ENCODE measurements at places on chromosomes 12 and 14. TPM values are rescaled to one million over a fixed set of nuclear protein-coding genes. Genes with fewer than 3 reads are reported as not detected.

NRXN3 gene
- 1.4 TPM for total RNA-seq

SLC8B1 gene
- 13.3 TPM for total RNA-seq

SLC6A15 gene
- not detected for total RNA-seq

DAO gene
- not detected for total RNA-seq

ARPC3 gene
- 94.4 TPM for total RNA-seq

PAH gene
- total RNA-seq, result not detected

CPNE6 gene
- total RNA-seq, result not detected

DIO2 gene
- total RNA-seq, result 1.6 TPM

ZNF84 gene
- total RNA-seq, result 15.1 TPM

OR6C4 gene
- total RNA-seq, result not detected

DNA sequence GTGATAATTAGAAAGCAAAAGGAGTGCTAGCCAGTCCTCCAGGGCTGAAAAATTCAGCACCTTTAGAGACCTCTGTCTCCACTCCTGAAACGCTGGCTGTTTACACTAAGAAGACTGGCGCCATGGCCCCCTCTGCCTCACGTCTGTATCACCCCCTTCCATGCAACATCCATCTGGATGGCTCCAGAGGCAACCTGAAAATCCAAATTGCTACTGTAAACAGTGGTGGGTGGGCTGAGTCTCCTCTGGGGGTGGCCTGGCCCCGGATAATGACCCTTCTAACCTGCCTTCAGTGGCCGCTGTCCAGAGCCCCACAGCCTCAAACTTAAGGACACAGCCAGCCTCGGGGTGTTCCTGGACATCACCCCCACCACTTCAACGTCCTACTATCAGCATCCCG, 1.4 kb downstream of the PRKD1 start:
- DNase-seq, result no peak

DNA sequence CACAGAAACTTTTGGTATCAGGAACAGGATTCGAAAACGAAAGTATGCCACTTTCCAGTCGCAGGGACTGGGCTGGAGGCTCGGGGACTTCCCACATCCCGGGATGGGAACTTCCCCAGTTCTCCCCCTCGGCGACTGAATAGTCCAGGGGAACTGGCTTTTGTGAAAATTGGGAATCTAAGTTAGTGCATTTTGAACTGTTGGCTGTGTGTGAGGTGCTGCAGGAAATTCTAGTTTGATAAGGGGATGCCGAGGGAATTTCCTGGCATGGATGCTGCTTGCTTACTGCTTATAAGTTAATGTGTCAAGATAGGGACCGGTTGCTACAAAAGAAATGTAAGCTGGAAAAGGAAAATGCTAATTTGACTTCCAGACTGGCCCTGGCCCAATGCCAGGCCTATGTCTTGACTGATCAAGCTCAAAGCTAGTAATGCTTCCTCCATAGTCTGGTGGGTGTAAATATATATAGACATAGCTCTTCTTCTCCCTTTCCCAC, 73.4 kb upstream of the EIF5 start:
- no peak for DNase-seq

DNA sequence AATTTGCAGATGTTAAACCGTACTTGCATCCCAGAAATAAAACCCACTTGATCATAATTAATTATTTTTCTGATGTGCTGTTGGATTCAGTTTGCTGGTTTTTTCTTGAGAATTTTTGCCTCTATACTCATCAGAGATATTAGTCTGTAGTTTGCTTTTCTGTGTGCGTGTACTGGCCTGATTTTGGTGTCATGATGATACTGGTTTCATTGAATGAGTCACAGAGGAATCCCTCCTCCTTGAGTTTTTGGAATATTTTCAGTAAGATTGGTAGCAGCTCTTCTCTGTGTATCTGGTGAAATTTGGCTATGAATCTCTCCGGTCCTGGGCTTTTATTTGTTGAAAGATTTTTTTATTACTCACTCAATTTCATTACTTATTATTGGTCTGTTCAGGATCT, 100.4 kb upstream of the PMCH start:
- DNase-seq, result no peak

- no peak for DNase-seq
These were observed 362.3 kb upstream of the NOVA1 start for GRCh38 chr14:26959972-26960660.

DNA sequence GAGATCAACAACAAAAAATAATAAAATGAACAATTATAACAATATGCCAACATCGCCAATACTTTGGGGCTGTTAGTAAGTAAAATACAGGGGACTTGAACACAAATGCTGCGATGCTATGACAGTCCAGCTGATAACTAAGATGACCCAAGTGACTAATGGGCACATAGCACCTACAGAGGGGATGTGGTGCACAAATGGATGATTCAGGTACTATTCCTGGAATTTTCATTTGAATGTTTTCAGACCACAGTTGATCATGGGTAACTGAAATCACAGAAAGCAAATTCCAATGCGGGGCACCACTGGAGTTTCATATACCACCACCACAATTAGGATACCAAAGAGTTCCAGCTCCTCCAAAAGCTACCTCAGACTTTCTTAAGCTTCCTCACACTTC, 82.9 kb downstream of the RCOR1 start:
- no peak for DNase-seq

GRCh38 chr14:103625356-103626095, 3.5 kb upstream of the KLC1 start:
- no peak for DNase-seq

DNA sequence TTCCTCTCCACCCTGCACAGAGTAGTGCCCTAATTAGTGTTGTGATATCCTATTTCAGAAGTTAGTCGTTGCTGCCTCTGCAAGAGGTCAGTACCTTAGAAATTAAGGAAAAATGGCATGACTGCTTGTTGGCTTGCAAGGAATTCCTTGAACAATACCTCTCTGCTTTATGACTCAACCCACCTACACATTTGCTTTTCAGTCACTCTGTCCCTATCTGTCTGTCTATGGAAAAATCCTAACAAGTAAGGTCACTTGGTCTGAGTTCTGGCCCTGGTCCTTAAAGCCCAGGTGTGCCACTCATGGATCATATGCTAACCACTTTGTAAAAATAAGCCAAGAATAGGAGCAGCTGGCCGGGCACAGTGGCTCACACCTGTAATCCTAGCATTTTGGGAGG, 116.4 kb upstream of the ATF1 start:
- DNase-seq, result no peak

DNA sequence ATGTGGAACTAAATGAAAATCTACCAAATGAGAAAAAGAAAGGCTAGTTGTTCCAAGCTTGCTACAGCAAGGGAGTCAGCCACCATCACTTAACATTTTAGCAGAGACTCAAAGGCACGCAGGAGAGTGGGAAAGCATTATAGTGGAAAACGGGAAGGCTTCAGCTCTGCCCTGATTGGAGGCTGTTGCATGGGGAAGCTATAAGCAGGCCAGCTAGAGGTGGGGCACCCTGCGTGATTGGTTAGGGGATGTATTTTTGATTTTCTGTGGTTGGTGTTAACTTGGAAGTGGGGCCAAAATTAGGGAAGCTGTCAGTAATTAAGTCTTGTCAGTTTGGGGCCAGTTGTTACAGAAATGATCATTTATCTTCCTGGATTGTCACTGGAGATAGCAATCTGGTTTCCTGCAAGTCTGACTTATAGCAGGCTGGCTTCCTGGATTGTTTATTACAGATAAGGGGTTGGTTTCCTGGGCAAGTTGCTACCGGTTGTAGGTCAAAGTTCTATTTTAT, 93.9 kb downstream of the FAR2 start:
- no peak for DNase-seq

- no peak for DNase-seq
These were observed 7.7 kb upstream of the PSMA6 start for GRCh38 chr14:35284506-35284905.

DNA sequence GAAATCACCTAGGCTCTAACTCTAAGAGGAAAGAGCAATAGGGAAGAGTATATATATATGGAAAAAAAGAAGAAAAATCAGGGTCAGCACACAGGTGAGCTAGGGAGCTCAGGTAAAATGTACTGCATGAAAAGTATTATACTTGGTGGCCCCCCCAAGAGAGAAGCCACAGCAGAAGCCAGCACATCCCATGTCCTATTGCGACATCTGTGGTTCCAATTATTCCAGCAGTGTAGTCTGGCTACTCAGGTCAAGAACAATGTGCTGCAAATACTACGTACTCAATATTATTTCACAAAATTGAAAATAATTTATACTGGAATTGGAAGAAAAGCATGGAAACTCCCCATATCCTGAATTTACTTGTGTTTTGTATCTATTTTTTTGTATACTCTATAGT, 85.5 kb downstream of the CEP83 start:
- DNase-seq, result no peak

DNA sequence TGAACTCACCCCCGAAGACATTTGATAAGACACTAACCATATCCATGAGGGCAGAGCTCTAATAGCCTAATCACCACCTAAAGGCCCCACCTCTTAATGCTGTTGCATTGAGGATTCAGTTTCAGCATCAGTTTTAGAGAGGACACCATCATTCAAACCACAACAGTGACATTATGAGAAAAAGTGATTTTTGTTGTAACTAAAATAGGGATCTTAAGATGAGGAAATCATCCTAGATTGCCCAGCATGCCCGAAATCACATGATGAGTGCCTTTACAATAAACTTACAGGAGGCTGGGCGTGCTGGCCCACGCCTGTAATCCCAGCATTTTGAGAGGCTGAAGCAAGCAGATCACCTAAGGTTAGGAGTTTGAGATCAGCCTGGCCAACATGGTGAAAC, 9.7 kb upstream of the GLT1D1 start:
- no peak for DNase-seq

DNA sequence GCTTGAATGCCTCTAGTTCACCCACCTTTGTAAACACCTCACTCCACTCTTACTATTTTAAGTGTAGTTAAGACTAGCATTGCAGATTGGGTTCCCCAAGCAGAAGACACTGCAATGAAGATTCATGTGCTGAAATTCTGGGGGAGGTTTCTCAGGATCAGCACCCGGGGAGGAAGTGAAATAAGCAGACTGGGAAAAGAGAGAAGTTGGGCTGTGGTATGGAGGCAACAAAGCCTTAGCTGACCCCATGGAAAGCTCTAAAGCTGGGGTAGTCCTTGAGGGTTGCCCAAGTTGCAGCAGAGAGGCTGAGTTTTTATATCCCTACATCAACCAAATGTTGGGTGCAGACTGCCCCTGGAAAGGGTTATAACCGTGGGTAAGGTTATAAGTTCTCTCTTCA, 23.9 kb upstream of the IGF1 start:
- peak; percentile 31 for DNase-seq

DNA sequence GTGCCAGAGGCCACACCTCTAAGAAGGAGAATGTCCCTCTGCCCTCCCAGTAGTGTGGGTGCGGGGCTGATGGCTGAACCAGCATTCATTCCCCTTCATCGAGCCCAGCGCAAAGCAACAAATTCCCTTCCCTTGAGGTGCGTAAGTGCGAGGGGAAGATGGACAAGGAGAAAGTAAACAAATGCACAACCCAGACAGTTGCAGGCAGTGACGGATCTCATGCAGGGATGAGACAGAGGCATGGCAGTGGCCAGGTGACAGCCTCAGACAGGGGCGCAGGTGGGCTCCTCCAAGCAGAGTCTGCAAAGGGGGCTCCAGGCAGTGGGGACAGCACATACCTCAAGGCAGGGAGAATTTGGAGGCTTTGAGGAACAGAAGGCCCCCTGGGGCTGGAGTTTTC, 2.3 kb upstream of the MYL2 start:
- no peak for DNase-seq

GRCh38 chr12:64404470-64405256, 471 bp downstream of the XPOT start:
- DNase-seq, result no peak

DNA sequence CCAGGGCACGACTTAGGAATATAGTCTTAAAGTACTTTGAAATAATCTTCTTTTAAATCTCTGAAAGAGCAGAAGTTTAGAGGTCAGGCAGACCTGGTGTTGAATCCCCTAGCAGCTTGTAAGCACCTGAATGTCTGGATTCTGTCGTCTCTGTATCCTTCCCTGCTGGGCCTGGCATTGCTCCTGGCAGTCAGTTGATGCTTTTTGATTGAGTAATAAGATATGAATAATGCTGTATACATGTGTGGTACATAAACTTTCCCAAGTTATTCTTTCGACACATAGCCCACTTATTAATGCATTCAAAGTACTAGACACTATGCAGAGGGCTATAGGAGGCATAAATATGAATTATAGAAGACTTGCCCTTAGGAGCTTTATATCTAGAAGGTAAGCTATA, 31.4 kb downstream of the EVL start:
- DNase-seq, result no peak

DNA sequence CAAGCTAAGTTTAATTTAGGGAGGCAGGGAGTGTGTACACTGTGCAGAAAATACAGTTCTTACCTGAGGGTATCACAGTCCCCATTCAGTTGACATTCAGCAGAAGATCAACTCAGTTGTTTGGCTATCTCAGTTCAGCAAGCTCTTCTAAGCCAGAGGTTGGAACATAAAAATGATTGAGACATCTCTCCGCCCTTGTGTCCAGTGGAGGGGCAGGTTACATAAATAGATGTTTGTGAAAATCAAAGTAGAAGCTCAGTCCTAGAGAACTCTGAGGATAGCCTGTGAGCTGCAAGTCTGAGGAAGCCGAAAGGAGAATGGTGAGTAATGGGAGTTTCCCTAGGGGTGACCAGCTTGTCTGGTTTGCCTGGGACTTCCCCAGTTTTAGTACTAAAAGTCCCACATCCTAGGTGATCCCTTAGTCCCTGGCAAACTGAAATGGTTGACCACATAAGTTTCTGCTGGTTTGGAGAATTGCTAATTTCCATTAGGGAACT, 251.4 kb upstream of the ATP2B1 start:
- DNase-seq, result no peak

DNA sequence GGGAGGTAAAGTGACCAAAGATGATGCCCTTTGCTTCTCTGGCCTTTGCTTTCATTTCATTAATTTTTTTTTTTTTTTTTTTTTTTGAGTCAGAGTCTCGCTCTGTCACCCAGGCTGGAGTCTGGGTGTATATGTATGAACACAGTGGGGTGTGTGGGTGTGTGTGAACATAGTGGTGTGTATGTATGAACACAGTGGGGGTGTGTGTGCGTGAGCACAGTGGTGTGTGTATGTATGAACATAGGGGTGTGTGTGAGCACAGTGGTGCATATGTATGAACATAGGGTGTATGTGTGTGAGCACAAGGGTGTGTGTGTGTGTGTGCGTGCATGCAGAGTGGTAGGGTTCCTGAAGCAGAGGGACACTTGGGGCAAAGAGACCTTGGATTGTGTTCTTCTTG, 9.6 kb downstream of the KLC1 start:
- DNase-seq, result no peak

- no peak for DNase-seq
These were observed 35.4 kb upstream of the AACS start for GRCh38 chr12:125029761-125030358.

GRCh38 chr14:104550340-104550860, 29.2 kb upstream of the C14orf180 start:
- no peak for DNase-seq

DNA sequence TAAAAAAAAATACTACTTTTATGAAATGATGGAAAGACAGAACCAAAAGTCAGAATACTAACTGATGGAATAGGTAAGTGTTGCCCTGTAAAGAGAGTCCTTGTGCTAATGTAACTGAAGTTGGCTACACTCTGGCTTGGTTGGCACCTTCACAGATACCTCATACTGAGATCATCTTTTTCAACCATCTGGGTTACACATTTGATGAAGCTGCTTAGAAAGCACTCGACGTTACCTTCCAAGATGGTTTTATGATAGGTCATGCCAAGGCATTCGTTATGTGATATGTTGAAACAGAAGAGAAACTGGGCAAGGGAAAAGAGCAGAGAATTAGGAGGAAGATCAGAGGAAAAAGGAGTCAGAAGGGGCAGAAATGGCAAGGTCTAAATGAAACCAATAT, 203.8 kb downstream of the ADAMTS20 start:
- no peak for DNase-seq

- peak; percentile 87 for DNase-seq
These were observed at the start of gene ARHGEF40 for GRCh38 chr14:21070083-21070609. Gene ARHGEF40, plus strand, starts transcription at chr14:21070304. Its CDS starts 93 bp downstream, at chr14:21070397.

GRCh38 chr14:72416892-72417291, 477.0 kb downstream of the DPF3 start:
- no peak for DNase-seq
